Endothelial cell of coronary artery (primary cell): ENCODE measurements at places on chromosomes 12 and 14. TPM values are rescaled to one million over a fixed set of nuclear protein-coding genes. Genes with fewer than 3 reads are reported as not detected.

Gene TCL1B
- total RNA-seq, result not detected in 2 replicates

Gene SLC7A8
- 0.63 TPM in 1 of 2 replicates, not detected in the other for total RNA-seq

Gene CACNA1C
- 0.09 TPM in 1 of 2 replicates, not detected in the other for total RNA-seq

Gene BMAL2
- 40.6 and 40.8 TPM in 2 replicates for total RNA-seq

Gene TIGAR
- total RNA-seq, result 16.8 and 19.0 TPM in 2 replicates

Gene ASCL1
- total RNA-seq, result not detected in 2 replicates

Gene TESPA1
- total RNA-seq, result not detected in 2 replicates

Gene WNT1
- total RNA-seq, result not detected in 2 replicates

Gene DBX2
- total RNA-seq, result not detected in 2 replicates

Gene KLHDC2
- total RNA-seq, result 56.2 and 73.8 TPM in 2 replicates

Gene SERPINA3
- total RNA-seq, result 0.18 and 36.9 TPM in 2 replicates

Gene TAS2R46
- 1.3 and 3.1 TPM in 2 replicates for total RNA-seq

Gene ANO2
- total RNA-seq, result 33.1 and 41.0 TPM in 2 replicates

Gene ADGRD1
- total RNA-seq, result 0.09 and 2.1 TPM in 2 replicates

Gene PTPRR
- 0.99 and 3.2 TPM in 2 replicates for total RNA-seq

Gene FOXN4
- not detected in 2 replicates for total RNA-seq

Gene CCDC175
- not detected in 2 replicates for total RNA-seq

Gene CCDC177
- total RNA-seq, result not detected in 2 replicates

Gene SLC38A1
- total RNA-seq, result 57.4 and 83.5 TPM in 2 replicates

Gene OR8S1
- total RNA-seq, result not detected in 2 replicates

Gene FICD
- total RNA-seq, result 6.2 and 7.2 TPM in 2 replicates
